NCI-H510A (cell line): ENCODE measurements at places on chromosomes 4 and X.

DNA sequence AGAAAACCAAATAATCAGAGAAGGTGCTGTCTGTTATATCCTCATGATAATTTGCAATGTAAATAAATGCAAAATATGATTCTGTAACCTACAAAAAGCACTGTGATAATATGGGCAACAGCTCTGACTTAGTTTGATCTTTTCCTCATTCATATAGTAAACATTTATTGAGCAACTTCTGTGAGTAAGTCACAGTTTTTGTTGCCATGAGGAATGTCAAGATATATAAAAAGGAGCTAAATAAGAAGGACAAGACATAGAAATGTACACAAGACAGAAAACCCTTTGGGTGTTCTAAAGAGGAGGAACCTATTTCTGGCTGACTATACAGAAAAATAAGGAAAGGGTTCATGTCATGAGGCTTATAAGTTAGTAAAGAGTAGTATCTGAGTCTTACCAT, 44.3 kb downstream of the ARSJ start:
- no peak for DNase-seq

GRCh38 chrX:19602866-19603622, 87.7 kb upstream of the MAP3K15 start:
- DNase-seq: no peak

GRCh38 chrX:15607067-15607466, 6.3 kb upstream of the ACE2 start:
- DNase-seq: no peak

GRCh38 chrX:84729809-84730208, 227.6 kb upstream of the HDX start:
- DNase-seq: no peak

DNA sequence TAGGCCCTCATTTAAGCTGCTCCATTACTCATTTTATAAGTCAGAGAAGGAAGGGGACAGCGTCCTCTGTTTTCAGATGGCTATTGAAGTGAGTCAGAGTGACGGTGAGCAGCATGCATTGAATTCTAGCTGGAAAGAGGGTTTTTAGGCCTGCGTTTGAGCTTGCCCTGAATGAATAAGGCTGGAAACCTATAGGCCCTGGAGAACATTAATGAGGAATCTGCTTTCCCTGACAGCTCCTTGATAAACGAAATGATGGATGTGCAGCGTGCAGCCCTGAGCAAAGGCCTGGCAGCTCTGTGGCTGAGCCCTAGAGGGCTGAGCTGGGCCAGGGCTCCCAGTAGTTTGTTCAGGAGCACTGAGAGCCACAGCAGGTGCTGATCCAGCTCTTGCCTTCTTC, 33.4 kb downstream of the TBL1X start:
- no peak for DNase-seq

- no peak for DNase-seq
Observed at GRCh38 chrX:74523870-74524735, 90.3 kb downstream of the RLIM start.

DNA sequence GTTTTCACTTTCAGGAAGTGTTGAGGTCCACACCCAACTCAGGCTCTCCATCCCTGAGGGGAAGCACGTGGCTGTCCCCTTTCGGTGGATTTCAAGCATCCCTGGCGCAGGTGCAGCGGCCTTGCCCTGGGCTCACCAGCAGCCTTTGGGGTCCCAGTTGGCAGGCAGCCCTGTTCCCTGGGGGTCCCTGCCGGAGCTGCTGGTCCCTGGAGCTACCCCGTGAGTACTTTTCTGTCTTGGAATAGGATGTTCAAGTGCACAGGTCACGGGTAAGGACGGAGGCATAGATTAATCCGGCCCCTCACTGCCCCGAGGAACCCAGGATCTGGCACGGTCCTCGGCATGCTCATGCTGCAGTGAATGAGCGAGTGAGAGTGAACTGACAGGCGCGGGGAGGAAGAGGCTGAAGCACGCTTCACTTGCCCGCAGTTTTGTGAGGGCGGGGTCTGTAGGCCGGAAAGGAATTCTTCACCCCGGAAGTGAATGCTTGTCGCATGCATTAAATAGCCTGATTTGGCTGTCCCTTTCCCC, 117.2 kb upstream of the FAT1 start:
- DNase-seq: no peak

DNA sequence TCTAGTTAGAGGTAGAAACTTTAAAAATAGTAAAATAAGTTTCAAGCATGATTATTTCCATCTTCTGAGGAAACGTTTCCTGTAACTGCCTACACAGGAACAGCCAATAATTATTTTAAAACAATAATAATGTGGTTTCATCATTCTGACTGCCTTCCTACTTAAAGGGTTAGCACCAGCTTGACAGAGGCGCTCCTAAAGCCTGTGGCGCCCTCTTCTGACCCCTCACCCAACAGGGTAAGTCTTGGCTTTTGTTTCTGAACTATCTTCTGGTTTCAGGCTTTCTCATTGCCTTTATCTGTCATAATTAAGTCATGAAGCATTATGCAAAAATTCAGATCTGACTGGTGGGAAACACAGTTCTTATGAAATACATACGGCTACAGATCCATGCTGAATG, 96.7 kb downstream of the ITM2A start:
- no peak for DNase-seq

GRCh38 chr4:138086611-138087041, 155.5 kb downstream of the SLC7A11 start:
- DNase-seq: no peak

DNA sequence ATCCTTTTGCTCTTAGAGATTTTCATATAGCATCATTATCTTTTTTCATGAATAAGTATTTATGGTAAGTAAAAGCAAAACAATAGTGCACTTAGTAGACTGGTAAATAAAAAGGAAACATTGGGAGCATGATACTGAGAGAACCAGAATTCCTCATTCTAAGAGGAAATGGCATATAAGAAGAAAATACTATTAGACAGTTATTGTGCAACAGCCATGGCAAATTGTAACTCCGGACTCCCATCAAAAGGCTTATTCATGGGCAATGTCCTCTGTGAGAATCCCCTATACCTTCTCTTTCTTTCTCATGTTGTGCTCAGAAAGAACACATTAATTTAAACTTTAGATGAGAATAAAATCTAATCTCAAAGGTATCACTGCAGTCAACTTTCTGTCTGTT, 42.4 kb downstream of the SPATA18 start:
- no peak for DNase-seq

- no peak for DNase-seq
Observed at GRCh38 chr4:30028826-30029225, 691.3 kb upstream of the PCDH7 start.

DNA sequence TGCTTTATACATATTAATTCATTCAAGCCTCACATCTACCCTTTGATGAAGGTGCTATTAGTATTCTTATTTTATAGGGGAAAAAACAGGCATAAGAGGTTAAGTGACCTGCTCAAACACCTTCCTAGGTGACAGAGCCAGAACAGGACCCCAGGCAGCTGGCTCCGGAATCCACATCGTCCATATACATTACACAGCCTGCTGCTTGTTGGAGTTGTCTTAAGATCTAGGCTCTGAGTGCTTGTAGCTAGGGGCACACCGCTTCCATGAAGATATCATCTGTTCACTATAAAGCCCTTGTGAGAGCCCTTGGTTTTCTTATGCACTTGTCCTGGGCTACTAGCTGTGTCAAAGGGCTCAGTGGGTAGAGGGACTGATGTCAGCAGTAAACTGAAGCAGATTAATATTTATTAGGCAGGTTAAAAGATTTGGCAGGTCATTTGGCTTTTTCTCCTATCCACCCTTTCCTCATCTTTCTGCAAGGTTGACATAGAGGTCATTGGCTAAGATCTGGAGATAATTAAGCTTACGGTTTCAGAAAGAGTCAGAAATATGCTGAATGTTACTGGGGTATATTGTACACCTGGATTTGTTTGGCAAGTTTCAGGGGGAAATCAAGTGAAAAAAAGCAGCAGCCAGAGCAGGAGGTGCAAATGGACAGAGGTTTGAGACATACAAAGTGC, 195.4 kb downstream of the SOWAHB start:
- no peak for DNase-seq

GRCh38 chr4:128635955-128636560, 173.4 kb upstream of the JADE1 start:
- DNase-seq: peak; percentile 15

DNA sequence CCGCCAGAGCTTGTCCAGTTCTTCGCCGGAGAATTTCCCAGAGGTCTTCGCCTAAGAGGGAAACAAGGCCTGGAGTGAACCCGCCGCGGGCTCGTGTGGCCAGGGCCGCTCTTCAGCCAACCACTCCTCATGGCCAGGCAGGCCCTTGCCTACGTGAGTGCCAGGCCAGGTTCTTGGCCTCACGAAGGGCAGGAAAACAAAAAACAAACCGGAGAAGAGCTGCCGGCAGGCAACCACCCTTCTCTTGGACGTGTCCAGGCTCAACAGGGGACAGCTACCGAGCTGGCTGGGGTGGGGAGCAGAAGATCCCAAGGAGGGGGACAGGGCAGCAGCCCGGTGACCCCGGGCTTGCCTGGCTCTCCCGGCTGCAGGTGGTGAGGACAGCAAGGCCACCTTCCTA, 13.3 kb downstream of the LRPAP1 start:
- no peak for DNase-seq

DNA sequence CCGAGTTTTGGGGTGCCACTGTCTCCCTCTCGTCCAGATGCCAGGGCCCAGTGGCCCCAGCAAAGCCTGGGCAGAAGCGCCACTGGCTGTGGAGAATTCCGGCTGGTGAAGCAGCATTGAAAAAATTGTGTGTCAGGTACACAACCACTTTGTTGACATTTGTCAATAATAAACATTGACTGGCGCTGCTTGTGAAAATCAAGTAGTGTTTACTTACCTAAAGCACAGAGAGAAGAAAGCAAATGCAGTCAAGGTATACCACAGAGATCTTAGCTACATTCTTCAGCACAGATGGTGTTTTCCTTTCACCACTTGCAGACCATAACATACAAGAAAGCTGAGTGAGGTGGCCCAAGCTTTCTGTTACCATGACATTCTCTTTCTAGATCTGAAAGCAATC, 14.5 kb upstream of the SLC7A11 start:
- DNase-seq: no peak

- no peak for DNase-seq
Observed at GRCh38 chr4:10273030-10273429, 156.4 kb upstream of the WDR1 start.

GRCh38 chrX:49155243-49155899, 7.2 kb upstream of the MAGIX start:
- DNase-seq: peak; percentile 37

- DNase-seq: no peak
Observed at GRCh38 chr4:107392951-107393350, 327.1 kb downstream of the PAPSS1 start.

DNA sequence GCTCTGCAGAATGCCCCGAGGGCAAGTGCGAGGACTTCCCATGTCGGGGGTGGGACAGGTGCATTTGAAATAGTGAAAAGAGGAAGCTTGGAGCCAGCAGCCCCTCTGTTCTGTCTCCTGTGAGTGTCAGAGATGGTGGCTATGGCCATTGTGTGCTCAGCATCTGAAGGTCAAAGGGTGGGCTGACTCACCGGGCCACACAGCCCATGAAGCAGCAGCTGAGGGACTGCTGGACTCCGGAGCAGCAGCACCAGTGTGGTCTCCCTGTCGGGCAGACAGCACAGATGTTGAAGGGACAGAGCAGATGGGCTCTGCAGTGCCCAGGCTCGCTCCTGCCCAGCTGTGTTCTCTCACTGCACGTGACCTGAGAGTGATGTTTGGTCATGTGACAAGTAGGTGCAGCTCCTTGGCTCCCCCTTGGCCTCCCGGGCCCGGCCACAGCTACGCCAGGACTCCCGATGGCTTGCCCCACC, 53.5 kb downstream of the TBC1D14 start:
- no peak for DNase-seq

- DNase-seq: no peak
Observed at GRCh38 chrX:71919431-71919830, 8.8 kb downstream of the NHSL2 start.

- no peak for DNase-seq
Observed at GRCh38 chr4:119260528-119260927, 48.0 kb downstream of the USP53 start.
